ENCODE measurements at places on chromosomes 7 and 10. TPM values are rescaled to one million over a fixed set of nuclear protein-coding genes. Genes with fewer than 3 reads are reported as not detected.

- DNase-seq = no peak
Measured at GRCh38 chr7:131057015-131057793, 270.5 kb upstream of the MKLN1 start.

GRCh38 chr7:136640977-136641376 lies 227.5 kb upstream of the CHRM2 start:
- no peak for DNase-seq

DNA sequence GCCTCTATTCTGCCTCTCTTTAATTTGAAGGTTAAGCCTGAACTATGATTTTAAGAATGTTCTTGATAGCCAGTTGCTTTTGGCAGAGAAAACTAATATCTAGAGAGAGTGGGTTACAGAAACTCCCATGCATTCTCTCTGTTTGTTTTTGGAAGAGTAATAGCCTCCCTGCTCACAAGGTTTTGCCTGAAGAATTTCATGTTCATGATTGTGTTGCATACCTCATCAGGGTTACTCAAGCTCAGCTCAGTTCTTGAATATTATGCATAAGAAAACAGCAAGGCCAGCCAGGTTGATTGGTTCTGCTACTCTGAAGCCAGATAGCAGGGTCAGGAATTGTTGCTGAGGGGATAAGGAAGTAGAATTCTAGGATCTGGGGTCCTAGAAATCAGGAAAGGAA lies 137.4 kb downstream of the MDFIC start:
- DNase-seq = no peak

DNA sequence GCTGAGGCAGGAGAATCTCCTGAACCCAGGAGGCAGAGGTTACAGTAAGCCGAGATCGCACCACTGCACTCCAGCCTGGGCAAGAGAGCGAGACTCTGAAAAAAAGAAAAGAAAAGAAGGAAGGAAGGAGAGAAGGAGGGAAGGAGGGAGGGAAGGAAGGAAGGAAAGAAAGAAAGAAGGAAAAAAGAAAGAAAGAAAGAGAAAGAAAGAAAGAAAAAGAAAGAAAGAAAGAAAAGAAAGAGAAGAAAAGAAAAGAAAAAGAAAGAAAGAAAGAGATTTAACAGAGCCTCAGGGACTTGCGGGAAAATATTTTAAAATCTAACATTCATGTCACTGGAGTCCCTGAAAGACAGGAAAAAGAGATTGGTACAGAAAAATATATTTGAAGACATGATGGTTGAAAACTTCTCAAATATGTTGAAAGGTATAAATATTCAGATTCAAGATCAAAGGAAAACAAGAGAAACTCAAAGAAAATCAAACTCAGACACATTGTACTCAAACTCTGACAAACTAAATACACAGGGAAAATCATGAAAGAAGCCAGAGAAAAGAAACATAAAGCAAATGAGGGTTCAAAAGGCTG lies 25.3 kb upstream of the DNAAF5 start:
- no peak for DNase-seq

GRCh38 chr7:112517487-112517886 lies 36.7 kb downstream of the LSMEM1 start:
- DNase-seq = no peak

DNA sequence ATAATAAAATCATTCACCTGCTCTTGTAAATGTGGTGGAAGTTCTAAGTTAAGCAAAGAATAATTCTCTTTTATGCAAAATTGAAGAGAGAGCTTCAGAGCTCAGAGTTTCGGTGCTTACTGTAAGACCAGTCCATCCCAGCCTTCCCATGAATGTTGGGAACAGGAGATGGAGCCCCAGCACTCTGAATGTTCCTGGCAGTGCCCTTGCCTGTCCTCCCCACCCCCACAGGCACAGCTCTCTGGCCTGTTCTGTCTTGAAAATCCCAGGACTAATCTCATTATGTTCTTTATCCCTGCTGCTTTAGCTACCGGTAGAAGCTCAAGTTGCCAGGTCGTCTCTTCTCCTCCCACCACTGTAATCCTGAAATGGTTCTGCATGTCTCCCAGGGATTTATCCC lies 29.1 kb upstream of the LHFPL3 start:
- DNase-seq = no peak

DNA sequence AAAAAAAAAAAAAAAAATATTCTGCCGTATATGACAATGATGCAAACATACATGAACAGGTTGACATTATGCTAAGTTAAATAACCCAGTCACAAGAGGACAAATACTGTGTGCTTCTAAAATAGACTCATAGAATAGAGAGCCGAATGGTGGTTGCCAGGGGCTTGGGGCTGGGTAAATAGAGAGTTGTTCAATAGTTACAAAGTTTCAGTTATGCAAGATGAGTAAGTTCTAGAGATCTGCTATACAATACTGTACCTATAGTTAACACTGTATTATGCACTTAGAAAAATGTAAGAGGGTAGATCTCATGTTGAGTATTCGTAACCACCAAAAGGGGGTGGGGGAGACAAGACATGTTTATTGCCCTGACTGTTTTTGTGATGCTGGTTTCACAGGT lies 77.1 kb upstream of the GNAI1 start:
- DNase-seq = no peak

DNA sequence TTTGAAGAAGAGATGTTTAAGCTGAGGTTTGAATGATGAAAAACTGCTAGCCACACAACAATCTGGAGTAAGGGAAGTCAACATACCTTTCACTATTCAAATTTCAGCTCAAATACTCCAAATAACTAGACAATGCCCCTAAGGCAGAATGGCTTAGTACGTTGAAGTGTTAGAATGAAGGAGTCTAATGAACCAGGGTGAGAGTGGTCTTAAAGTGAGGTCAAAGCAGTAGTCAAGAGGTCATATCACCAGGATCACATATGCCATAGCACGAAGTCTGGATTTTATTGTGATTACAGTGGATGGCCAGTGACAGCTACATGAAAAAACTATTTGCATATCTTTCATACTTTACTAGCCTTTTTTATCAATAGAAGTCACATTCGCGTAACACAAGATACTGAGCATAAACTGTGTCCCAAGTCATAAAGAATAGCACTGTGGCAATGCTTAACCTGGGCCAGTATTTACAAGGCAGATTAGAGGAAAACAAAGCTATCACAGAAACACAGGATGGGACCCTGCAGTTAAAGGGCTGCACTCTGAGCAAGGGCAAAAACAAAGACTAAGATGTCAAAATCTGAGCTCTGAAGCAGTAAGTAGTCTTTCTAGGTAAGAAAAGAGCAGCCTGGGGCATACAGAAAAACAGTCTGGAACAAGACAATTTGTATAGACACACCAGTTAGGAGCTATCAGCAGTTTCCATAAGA lies 61.5 kb downstream of the HYCC1 start:
- no peak for DNase-seq

DNA sequence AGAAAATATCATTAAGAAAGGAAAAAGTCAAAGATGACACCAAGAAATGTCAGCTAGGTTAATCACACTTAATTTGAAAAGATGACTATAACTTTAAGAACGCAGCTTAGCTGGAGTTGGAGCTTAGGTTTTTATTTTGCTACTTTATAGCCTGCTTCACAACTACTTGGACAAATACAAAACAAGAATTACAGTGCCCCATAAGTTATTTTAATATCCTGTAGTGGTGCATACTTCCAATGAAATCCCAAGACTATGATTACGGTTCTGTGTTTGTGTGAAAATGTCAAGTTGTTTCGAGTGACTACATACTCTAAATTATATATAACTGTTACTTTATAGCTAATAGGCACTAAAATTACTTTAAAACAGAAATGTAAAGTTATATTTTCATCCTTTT lies 244.6 kb upstream of the MGMT start:
- DNase-seq = no peak

DNA sequence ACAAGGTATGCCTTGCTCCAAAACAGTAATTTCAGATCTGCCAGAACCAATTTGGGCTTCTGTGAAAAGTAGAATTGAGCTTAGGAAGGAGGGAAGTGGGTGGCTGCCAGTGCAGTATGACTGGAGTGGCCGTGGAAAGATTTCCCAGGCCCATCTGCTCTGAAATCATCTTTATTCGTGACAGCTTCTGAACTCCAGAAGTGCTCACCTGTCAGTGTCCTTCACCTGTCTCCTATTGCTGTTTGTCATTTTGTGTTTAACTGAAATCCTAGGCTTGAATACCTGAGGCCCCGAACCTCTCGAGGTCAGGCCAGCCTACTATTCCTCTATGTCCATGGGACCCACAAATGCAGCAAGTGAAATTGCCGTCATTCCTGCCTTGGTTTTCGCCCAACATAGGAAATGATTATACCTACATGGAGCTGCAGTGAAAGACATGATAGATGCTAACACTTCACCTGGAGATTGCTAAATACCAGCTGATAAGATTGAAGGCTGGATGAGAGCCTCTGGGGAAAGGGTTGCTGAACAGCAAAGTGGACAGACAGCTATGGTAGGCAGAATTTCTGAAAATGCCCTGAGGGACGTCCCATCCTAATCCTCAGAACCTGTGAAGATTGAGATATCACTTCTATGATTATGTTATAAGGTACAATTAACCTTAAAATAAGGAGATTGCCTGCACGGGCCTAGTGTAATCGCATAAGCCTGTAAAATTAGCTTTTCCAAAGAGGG lies 82.1 kb downstream of the C1GALT1 start:
- DNase-seq = no peak

- no peak for DNase-seq
Measured at GRCh38 chr7:131170440-131171271, 157.0 kb upstream of the MKLN1 start.

DNA sequence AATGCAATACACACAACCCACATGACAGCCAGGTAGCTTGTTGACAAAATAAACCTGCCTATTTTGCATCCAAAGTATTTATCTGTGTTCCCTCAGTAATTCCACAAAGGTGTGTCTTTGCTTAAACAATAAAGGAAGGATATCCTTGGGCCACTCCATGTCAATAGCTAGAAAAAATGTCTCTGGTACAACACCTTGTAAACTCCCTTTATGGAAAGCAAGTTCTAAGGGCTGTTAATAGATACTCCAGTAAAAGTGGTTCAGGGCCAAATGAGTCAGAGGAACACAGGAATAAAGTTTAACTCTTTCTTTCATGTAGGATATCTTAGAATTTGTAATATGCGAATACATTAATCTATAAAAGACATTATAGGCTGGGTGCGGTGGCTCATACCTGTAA lies 96.9 kb upstream of the LRRTM3 start:
- no peak for DNase-seq

DNA sequence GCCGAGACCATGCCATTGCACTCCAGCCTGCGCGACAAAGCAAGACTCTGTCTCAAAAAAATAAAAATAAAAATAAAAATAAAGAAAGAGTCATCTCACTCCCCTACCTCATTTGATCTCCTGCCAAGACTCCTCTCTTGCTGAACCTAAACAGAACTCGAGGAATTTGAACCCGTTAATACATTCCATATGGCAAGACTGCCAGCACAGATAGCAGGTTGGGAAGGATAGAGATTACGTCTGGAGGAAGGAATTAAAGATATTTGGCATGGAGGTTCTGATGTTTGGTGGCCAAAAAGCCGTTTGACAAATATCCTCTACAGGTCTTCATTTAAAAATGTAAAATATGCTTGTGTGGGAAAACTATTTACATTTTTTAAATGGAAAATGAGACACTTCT lies 549.6 kb downstream of the HTR7 start:
- DNase-seq = no peak

GRCh38 chr7:50671386-50671785 lies 106.2 kb upstream of the DDC start:
- DNase-seq = no peak

GRCh38 chr10:14975672-14976273 lies 16.6 kb downstream of the MEIG1 start:
- DNase-seq = no peak

DNA sequence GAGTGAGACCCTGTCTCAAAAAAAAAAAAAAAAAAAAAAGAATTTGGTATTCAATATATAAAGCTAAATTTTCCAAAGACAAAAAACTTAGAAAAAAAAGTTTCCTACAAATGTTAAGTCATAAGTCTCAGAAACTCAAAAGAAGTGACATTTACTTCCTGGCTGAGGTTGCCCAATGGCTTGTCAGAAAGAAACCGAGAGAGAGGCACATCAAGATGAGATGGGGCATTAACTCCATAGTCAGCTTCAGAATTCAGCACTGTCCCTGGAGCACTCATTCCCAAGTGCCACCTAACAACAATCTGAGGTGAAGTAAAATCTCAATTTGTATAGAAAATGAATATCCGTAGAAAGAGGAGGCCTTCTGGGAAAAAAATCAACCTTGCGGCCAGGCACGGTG lies 6.8 kb upstream of the SPOCK2 start:
- no peak for DNase-seq

GRCh38 chr7:113404245-113404644 lies 285.9 kb upstream of the SMIM30 start:
- DNase-seq = no peak

GRCh38 chr7:126065766-126066165 lies 1136.1 kb upstream of the POT1 start:
- no peak for DNase-seq

DNA sequence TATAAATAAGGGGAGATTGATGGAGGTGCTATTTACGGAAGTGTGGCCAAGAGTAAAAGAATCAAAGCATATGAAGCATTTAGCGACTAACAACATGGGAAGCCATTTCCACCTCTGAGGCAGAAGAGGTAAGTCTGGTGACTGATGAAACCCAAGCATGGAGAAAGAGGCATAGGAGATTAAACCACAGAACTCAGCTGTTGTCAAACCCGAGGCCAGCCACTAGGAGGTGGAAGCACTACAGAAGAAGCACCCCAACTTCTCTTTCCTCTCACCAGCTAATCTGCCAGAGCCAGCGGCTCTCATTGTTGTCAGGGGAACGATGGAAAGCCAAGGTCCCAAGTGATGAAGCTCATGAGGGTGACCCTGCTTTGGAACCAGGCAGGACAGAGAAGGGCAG lies 19.6 kb upstream of the CNTNAP2 start:
- DNase-seq = no peak

GRCh38 chr7:118312966-118313365 lies 88.5 kb downstream of the ANKRD7 start:
- no peak for DNase-seq

GRCh38 chr10:17622061-17622460 lies 4.9 kb upstream of the HACD1 start:
- no peak for DNase-seq

Gene ZNF518A
- 7.9 TPM for total RNA-seq

Gene WNT8B
- not detected for total RNA-seq

Gene SEC61G
- 43.9 TPM for total RNA-seq

Gene DDX21
- total RNA-seq = 121 TPM

Gene SRGN
- 342 TPM for total RNA-seq

Gene NUTM2E
- 0.99 TPM for total RNA-seq

Gene EGFR
- total RNA-seq = not detected

Gene PRXL2A
- total RNA-seq = 3.9 TPM

Gene TMEM225B
- total RNA-seq = 1.0 TPM

Gene TSPAN15
- total RNA-seq = 2.2 TPM

Gene TRIM50
- total RNA-seq = 0.17 TPM

Gene DGKI
- total RNA-seq = not detected

Gene TAC1
- not detected for total RNA-seq
